ENCODE measurements at places on chromosomes 3 and 15.
A peak's percentile ranks its signal among the peaks of the same experiment; 100 is the strongest.

DNA sequence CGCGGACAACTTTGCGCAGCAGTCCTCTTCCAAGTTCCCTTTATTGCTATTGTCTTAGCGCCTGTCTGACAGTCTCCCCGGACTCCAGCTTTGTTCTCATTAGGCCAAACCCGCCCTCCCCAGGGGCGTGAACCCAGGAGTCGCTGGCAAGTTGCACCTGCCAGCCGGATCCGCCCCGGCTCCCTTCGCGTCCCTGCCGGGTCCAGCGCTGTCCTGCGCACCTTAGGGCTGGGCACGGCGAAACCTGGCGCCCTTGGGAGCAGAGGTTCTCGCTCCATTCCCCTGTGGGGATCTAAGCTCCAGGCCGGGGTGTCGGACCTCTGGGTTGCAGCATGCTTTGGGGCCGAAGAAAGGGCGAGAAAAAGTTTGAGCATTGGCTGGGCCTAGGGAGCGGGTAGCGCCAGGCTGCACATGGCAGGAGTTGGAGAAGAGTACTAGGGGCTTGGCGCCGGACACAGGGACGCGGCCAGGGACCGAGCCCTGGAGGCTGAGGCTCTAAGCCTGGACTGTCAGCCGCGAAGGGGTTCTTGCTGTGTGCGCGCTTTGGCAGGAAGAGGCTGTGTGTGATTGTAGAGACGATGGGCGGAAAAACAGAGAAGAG, 335.1 kb upstream of the THRB start:
- DNase-seq, result peak; percentile 11

DNA sequence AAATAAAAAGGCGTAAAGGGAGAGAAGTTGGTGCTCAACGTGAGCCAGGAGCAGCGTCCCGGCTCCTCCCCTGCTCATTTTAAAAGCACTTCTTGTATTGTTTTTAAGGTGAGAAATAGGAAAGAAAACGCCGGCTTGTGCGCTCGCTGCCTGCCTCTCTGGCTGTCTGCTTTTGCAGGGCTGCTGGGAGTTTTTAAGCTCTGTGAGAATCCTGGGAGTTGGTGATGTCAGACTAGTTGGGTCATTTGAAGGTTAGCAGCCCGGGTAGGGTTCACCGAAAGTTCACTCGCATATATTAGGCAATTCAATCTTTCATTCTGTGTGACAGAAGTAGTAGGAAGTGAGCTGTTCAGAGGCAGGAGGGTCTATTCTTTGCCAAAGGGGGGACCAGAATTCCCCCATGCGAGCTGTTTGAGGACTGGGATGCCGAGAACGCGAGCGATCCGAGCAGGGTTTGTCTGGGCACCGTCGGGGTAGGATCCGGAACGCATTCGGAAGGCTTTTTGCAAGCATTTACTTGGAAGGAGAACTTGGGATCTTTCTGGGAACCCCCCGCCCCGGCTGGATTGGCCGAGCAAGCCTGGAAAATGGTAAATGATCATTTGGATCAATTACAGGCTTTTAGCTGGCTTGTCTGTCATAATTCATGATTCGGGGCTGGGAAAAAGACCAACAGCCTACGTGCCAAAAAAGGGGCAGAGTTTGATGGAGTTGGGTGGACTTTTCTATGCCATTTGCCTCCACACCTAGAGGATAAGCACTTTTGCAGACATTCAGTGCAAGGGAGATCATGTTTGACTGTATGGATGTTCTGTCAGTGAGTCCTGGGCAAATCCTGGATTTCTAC, at the start of gene RARB:
RARB (plus strand) TSS at position 322 of the 847 bp plus-strand sequence; CDS start at position 791, 469 bp downstream.
- DNase-seq, result peak; percentile 93

DNA sequence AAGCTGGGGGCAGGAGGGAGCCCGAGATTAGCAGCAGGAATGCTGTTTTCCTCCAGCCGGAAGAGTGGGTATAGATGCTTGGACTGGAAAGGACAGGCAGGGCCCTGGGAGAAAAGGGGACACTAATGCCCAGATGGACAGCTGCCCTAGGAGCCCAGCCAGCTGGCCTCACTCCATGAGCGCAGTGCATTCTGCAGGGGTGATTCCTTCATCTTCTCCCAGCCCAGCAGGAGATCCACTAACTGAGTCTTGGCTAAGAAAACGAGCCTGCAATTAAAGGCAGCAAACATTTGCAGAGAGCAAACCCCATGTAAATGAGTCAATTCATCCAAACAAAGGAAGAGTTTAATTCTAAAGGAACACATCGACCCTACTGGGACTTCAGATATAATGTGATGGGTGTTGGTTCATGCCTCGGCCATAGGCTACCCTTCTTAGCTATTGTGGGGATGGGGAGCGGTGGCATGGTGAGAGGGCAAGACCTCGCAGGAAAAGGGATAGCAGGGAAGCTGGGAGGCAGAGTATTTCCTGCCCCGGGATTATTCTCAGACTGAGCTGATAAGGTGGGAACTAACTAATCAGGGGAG, 13.3 kb upstream of the MINAR1 start:
- peak; percentile 11 for DNase-seq

GRCh38 chr3:197511853-197512635, 43.7 kb downstream of the BDH1 start:
- no peak for DNase-seq

DNA sequence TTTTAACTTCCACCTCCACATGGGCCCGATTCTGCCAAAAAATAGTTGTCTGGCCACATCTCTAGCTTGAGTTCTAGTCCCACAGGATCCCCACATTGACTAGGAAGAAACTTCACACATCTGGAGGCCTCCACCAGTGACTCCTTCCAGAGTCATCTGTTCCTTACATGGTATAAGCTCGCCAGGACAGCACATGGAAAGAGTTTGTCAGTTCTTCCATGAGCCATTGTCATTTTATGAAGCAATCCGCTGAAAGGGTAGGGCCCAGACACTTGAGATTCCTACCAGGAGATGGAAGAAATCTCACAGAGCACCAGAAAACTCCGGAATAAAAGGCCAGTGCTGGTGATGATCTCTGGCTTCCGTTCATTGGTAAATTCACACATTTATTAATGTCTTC, 350.5 kb upstream of the ICE2 start:
- DNase-seq, result peak; percentile 81

GRCh38 chr3:194675081-194675640, 3.2 kb upstream of the LSG1 start:
- DNase-seq, result no peak

DNA sequence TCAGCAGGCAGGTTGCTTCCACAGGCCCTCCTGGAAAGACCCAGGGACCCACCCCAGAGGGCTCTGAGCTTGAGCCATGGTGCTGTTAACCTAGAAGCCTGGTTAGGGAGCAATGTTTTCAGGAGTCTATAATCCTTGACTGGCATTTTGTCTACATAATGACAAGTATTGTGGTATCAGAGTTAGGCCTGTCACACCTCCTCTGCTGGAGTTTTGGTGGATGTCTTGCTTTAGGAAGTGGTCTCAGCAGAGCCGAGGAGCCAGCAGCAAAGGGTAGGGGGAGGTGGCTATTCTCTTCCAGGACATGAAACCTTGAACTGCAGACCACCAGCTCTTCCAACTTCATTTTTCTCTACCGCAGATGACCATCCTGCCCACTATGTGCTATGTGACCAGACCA, 76.1 kb downstream of the CLSTN2 start:
- no peak for DNase-seq

- DNase-seq, result peak; percentile 95
These were observed 210.5 kb downstream of the DTWD1 start for GRCh38 chr15:49831206-49831965.

DNA sequence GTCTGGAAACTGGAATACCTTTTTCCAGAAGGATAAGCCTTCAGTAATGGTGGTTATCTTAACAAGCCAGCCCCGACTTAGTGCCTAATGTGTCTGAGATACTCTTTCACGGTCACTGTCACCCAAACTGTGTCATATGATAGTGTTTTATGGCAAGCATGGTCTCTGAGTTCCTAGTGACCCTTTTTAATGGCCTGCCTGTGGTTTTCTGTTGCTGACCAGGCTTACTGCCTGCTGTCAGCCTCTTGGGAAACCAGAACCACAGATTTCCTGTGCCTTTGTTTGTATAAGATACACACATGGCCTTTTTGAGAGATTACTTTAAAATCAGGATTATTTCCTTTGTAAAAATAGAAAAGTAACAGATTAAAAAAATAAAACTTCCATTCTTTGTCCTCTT, 22.4 kb downstream of the HPS3 start:
- DNase-seq, result peak; percentile 51

- no peak for DNase-seq
These were observed 48.6 kb downstream of the SEMA3G start for GRCh38 chr3:52396011-52396906.

DNA sequence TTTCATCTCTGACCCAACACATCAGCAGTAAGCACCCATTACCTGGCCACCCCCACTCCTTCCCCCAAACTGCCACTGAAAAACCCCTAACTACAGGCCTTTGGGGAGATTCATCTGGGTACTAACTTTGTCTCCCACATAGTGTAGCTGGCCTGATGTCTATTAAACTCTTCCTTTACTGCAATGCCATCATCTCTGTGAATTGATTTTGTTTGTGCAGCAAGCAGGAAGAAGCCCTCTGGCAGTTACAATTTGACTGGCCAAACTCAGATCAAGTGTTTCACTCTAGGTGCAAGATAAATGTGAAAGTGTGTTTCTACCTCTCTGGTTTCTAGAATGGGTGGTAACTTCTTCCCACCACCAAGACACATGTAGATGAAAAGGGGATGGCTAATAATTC, 26.7 kb upstream of the OR5K4 start:
- DNase-seq, result no peak

DNA sequence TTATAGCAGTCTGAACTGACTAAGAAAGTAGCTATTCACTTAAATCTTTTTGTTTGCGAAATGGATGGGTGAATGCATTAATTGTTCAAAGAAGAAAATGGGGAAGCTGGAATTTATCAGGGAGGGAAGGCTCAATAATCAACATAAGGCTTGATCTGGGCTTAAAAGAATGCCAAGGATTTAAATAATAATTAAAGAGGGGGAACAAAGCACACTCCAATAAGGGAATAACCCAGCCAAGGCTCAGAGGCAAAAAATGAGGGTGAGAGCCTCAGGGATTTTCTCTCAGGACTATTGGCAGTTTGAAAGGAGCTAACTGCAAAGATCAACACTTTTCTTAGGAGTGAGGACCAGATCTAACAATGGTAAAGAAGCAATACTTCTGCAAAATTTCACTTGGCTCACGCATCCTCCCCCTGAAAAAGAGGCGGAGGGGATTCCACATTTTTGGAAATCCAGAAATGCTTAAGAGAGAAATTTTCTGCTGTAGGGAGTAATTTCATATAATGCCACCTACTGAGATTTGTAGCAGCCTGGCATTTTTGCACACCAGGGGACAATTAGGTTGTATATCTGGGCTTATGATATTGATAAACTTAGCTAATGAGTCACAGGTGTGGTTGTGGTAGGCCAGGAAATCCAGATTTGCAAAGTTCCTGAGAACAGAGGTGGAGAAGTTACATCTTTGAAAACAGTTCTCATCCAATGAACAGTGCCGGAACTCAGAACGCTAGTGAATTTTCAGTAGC, 405.1 kb downstream of the TUSC7 start:
- DNase-seq, result peak; percentile 94

- peak; percentile 29 for DNase-seq
These were observed 17.1 kb downstream of the CCDC13 start for GRCh38 chr3:42755681-42756578.

DNA sequence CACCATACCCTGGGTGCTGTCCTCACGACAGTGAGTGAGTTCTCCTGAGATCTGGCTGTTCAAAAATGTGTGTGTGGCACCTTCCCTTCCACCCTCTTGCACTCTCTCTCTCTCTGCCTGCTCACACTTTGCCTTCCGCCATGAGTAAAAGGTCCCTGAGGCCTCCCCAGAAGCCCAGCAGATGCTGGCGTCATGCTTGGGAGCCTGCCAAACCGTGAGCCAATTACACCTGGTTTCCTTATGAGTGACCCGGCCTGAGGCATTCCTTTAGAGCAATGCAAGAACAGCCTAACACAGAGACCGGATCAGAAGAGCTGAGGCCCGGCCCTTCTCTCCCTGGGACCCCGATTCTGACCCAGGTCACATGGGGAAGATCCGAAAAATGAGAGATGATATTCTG, 15.4 kb downstream of the TMEM44 start:
- DNase-seq, result peak; percentile 31

DNA sequence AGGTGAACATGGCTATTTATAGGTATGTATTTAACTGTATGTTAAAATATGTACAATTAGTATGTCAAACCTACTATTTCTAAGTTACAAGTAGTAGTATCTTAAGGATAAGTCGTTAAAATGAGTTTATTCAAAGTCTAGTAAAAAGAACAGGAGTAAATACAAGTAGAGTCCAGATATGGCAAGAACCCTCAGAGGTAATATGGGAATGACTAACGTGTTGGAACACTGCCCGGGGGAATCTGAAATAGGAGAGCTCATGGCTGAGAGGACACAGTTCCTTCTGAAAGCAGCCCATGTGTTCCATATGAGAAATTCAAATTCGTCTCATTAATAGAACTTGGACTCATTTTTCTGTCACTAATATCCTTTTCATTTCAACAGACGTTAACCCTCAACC, 158.8 kb downstream of the CLSTN2 start:
- DNase-seq, result peak; percentile 68

DNA sequence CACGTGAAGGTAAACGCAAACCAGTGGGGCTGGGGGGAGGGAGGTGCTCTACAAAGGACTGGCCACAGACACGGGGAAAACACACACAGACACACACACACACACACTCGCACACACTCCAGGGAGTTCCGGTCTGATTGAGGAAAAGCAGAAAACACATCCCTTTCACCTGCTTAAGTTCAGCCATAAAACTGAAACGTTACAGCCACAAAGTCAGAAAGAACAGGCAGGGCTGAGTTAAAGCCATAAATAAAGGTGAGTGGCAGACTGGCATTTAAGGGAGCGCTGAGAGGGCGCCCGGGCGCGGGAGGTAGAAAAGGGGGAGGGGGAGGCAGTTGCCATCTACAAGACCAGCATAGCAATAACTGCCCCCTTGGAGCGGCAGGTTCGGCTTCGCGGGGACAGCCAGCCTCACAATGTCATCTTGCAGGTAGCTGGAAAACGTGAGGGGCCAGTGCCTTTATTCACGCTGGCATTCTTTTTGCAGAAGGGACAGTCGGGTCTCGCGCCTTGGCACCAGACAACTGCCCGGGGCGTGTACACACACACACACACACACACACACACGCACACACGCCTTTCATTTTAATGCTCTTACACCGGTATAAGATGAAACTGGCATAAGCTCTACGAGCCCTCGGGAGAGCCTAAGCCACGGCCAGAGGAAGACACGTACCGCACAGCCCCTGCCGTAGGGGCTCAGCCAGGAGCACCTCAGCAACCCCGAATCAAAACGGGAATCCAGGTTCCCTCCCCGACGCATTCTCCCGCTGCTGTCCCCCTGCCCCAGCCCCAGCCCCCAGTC, 866 bp downstream of the TNIK start:
- no peak for DNase-seq

DNA sequence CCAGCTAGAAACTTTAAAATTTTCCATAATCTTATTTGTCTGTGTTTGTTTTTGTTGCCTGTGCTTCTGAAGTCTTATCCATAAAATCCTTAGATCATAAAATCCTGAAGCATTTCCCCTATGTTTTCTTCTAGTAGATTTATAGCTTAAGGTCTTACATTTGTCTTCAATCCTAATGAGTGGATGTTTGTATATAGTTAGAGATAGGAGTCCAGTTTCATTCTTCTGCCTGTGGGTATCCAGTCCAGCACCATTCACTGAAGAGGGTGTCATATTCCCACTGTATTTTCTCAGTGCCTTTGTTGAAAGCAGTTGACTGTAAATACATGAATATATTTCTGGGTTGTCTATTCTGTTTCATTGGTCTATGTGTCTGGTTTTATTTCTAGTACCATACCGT, 44.8 kb upstream of the SPSB4 start:
- DNase-seq, result no peak

- no peak for DNase-seq
These were observed 492.7 kb downstream of the AGBL1 start for GRCh38 chr15:86572368-86572841.

- DNase-seq, result no peak
These were observed 28.6 kb upstream of the KBTBD12 start for GRCh38 chr3:127886231-127886955.

Data from fibroblast of skin of scalp (primary cell).